ENCODE measurements at places on chromosomes 6 and 20.

DNA sequence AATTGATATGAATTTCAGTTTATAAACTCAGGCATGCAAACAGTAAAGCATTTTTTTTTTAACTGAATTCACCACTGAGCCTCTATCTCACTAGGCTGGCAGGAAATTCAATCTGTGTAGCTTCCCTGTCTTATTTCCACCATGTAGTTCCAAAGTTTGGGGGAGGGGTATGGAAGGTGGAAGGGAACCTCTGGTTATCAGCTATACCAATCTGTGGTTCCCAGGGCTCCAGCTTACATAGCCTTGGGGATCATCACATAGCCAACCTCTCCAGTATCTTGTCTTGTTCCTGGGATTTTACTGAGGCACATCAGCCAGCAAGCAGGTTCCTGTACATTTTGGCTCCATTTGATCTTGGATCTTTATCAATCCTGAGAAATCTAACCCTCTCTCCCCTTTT is 15.6 kb downstream of the RAD21L1 start:
- no peak for DNase-seq

DNA sequence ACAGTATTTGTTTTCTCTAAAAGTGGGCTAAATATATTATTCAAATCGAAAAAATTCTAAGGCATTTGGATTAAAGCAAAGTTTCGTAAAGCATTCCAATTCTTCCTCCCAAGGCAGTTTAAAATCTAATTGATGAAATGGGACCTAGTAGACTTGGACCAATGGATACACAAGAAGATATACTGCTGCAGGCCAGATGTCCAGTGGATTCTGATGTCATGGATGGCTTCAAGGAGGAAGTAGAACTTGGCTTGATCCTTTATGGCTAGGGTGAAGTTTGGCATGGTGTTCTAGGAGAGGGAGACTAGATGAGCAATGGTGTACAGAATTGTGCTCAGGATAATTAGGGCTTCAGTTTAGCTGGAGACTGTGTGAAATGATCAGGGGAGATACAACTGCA is 559.5 kb upstream of the MMS22L start:
- DNase-seq: no peak

DNA sequence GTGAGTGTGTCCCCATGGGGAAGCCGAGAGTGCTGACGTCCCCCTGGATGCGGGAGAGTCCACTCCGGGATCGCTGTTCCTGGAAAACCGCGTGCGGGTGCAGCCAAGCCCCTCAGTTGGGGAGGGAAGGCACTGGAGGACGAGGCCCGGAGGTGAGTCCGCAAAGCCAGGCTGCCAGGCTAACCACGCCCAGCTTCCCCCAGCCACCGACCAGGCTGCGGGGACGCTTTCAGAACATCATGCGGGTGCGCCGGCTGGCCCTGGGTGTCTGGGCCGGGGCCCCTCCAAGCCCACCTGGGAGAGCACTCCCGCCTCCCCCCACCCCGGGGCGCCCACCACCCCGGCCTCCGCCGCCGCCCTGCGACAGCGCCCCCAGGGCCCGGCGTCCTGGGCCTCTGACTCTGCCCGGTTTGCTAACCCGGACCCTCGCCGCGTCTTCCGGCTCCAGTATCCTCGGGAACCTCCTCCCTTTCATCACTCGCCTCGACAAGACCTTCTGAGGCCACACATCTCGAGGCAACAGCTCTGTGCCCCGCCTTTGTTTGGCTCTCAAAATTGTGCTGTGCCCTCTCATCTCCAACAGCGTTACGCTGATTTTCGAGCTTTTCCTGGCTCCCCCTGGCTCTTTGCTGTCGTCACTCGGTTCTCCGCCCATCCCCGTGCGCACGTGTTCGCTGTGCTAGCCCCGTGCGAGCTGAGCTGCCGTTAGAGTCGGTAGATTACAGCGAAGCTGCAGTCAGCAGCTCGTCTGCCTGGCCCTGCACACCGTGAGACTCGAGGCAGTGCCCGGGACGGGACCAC is 47.1 kb upstream of the ENTPD6 start:
- peak; percentile 41 for DNase-seq

DNA sequence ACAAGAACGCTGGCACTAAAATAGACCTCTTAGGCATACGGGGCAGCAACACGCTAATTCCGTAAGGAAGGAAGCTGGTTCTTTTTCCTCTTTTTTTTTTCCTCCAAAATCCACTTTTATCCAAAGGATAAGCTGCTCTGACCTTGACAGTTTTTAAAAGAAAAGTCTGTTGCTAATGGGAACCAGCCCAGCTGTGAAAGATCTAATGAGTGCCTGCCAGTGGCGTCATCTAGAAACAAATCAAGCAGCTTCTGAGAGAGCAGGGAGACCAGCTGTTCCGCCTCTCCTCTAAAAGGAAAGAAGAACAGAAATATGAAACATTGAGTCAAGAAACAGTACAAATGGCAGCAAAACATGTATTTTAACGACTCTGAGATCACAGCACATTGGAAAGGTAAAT is 78.6 kb downstream of the FAXC start:
- DNase-seq: no peak

GRCh38 chr20:51431321-51431720 is 111.2 kb downstream of the NFATC2 start:
- DNase-seq: no peak

Data from stimulated activated CD4-positive, alpha-beta T cell treated with anti-CD3 and anti-CD28 coated beads, Interleukin-1b, Interleukin-23, amount 100 ng/mL, for 1 hour (primary cell).